Type B pancreatic cell (in vitro differentiated cells): ENCODE measurements at places on chromosomes 5 and 9. TPM values are rescaled to one million over a fixed set of nuclear protein-coding genes. Genes with fewer than 3 reads are reported as not detected.

The SPOUT1 gene
- 46.7 and 53.4 TPM in 2 replicates for total RNA-seq

The STK10 gene
- 15.2 and 25.0 TPM in 2 replicates for total RNA-seq

The PRRX2 gene
- 0.50 and 20.8 TPM in 2 replicates for total RNA-seq

The TRPM3 gene
- 1.6 and 17.0 TPM in 2 replicates for total RNA-seq

The GRM6 gene
- total RNA-seq: not detected in 2 replicates

The RGS7BP gene
- total RNA-seq: 1.5 and 2.0 TPM in 2 replicates

The CCL19 gene
- total RNA-seq: not detected in 2 replicates
